Stomach (tissue), 19 donors: ENCODE measurements at places on chromosomes 16 and 17.

GRCh38 chr16:85093705-85094104 lies 18.6 kb downstream of the CIBAR2 start:
- no peak overlapping the region for H3K4me3 ChIP-seq
- H3K4me1 ChIP-seq = peaks cover 25% of the 10 kb centered on the region

DNA sequence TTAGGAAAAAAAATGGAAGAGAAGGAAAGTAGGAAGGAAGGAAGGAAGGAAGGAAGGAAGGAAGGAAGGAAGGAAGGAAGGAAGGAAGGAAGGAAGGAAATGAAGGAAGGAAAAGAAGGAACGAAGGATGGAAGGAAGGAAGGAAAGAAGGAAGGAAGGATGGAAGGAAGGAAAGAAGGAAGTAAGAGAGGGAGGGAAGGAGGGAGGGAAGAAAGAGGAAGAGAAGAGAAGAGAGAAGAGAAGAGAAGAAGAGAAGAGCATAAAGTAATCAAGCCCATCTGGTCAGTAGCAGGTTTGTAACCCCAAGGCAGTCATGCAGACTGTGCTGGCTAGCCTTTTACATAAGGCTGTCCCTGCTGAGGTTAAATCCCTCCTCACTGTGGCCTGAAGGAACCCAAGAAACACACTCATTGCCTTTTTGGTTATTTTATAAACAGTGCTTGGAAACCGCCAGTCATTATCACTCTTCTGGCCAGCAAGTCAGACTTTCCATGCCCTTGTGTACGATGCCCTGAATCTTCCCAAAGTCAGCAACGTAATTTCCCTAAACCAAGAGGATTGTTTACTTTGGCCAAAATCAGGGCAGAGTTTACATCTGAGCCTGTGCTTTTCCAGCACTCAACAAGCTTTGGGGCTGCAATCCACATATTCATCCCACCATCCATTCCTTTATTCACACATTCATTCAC lies 409.6 kb upstream of the MAF start:
- H3K27me3 ChIP-seq = no peaks in the 10 kb centered on the region
- DNase-seq = no peak
- no peak overlapping the region for H3K27ac ChIP-seq
- H3K4me1 ChIP-seq = peaks cover 7% of the 10 kb centered on the region

DNA sequence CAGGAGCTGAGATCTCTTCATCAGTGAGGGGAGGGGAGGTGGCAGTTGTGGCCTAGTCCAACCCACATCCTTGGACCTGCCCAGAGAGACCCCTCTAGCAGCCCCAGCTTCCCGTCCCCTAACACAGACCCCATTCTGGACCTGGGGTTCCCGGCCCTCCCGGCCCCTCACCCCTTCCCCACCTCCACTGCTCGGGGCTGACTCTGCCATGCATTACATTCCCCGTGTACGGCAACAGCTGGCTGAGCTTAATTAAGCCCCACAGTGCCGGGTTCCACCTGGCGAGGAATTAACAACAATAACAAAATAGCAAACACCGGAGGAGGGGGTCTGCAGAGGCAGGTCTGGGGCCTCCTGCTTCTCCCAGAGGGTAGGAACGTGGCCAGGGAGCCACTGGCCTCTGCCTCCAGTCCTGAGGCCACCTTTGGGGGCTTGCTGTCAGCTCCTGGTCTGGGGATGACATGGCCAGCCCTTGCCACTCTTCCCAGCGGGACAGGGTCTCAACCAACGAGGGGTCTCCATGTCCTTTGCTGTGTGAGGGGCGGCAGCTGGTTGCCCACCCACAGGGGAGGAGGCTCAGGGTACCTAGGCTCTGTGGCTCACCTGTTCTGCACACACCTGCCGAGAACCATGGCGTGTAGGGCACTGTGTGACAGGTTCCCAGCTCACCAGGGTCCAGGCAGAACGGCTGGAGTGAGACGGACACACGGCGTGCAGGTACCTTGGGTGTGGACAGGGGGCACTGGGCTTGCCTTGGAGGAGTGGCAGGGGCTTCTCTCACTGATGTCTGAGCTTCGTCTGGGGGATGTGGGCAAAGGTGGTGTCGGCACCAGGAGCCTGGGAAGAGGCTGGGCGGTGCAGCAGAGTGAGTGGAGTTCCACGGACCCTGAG lies 46.9 kb upstream of the CBFA2T3 start:
- H3K4me3 ChIP-seq = no peak overlapping the region
- H3K27me3 ChIP-seq = peaks cover 67% of the 10 kb centered on the region
- H3K4me1 ChIP-seq = no peaks in the 10 kb centered on the region
- H3K27ac ChIP-seq = no peak overlapping the region

DNA sequence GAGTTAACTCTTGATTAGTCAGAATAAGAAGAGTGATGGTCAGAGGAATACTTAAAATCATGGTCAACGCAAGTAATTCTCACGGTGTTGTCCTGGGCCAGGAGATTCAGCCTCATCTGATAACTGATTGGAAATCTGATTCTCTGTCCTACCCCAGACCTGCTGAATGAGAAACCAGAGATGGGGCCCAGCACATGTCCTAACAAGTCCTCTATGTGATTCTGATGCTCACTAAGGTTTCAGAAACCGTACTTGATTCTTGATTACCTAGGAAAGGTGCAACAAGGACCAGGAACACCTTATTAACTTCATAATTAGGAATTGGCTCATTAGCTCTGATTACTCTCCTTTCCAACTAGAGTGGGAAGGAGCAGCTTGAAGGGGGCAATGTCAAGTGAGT lies 44.5 kb downstream of the ANKFY1 start:
- no peaks in the 10 kb centered on the region for H3K27me3 ChIP-seq
- DNase-seq = no peak
- H3K27ac ChIP-seq = no peak overlapping the region
- no peak overlapping the region for H3K4me3 ChIP-seq
- H3K4me1 ChIP-seq = peaks cover 5% of the 10 kb centered on the region

DNA sequence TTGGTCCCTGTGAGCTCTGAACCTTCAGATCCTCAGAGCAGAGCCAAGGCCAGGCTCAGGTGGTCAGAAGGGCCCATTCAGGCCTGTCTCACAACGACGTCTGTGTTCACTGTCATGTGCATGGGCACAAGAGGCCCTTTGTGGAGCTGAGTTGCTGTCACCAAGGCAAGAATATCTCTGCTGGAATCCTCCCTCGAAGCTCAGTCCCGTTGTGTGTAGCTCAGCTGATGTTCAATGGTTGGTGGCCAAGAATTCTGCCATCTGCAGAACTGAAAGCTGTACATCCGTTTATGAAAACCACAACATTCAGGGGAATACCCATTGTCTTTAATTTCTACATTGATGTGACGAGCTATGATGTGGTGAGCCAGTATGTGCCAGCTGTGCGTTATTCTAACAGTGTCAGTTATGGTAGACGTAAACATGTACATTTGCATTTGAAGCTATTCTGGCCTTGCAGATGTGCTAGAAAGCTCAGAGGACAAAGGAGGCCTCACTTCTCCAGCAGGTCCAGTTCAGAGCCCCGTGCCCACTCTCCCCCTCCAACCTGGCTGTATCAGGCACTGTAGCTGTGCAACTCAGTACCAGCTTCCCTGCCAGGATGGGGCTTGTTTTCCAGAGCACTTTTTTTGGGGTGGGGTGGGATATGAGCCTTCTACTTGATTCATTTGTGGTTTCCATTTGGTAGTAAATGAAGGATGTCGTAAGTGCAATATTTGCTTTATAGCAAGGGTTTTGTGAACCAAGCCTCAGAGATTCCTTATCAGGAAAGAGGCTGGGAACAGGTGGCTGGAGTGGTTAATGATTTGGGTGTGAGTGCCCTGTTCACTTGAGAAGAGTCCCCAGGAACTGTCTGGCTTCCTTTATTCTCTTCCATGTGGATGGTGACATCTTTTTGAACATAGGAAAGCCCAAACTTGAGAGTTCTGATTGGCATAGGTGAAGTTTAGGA lies 56.1 kb downstream of the B9D1 start:
- H3K27me3 ChIP-seq = no peaks in the 10 kb centered on the region
- no peaks in the 10 kb centered on the region for H3K36me3 ChIP-seq
- peaks cover 62% of the 10 kb centered on the region for H3K4me1 ChIP-seq
- no peak overlapping the region for H3K4me3 ChIP-seq

DNA sequence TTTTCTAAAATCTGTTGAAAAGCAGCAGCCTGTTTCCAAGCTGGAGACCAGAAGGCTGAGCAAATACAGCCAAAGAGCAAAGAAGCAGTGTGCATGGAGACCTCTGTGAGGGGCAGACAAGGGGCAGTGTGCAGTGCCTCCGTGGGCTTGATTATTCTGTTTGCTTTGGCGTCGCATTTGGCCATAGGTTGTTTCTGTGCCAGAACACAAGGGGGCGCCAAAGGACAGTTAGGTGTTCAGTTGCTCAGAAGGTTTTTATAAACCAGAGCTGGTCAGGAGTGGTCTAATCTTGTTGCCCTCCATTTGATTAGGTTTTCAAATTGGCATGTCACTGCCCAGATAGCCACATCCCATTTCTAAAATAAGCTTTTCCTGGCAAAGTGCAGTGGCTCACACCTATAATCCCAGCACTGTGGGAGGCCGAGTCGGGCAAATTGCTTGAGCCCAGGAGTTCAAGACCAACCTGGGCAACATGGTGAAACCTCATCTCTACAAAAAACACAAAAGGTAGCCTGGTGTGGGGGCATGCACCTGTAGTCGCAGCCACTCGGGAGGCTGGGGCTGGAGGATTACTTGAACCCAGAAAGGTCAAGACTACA lies 10.6 kb downstream of the MYH3 start:
- no peak overlapping the region for H3K27ac ChIP-seq
- H3K4me1 ChIP-seq = no peaks in the 10 kb centered on the region
- peaks cover 8% of the 10 kb centered on the region for H3K36me3 ChIP-seq

GRCh38 chr17:79114458-79115301 lies 40.1 kb downstream of the ENGASE start:
- no peak overlapping the region for H3K4me3 ChIP-seq
- H3K4me1 ChIP-seq = peaks cover 17% of the 10 kb centered on the region
- H3K27ac ChIP-seq = no peak overlapping the region
- H3K36me3 ChIP-seq = no peaks in the 10 kb centered on the region

- no peak overlapping the region for H3K27ac ChIP-seq
- DNase-seq = no peak
- H3K36me3 ChIP-seq = peaks cover 100% of the 10 kb centered on the region
- no peaks in the 10 kb centered on the region for H3K4me1 ChIP-seq
- H3K27me3 ChIP-seq = no peaks in the 10 kb centered on the region
Observed at GRCh38 chr17:76088041-76088867, 9.3 kb downstream of the ZACN start.

- no peak for DNase-seq
- no peaks in the 10 kb centered on the region for H3K27me3 ChIP-seq
- H3K4me3 ChIP-seq = no peak overlapping the region
- peaks cover 9% of the 10 kb centered on the region for H3K4me1 ChIP-seq
Observed at GRCh38 chr17:75888484-75888883, 8.3 kb downstream of the TRIM65 start.

GRCh38 chr16:88570691-88571092 lies 489 bp downstream of the ZC3H18 start:
- H3K27me3 ChIP-seq = no peaks in the 10 kb centered on the region
- peak overlapping the region; percentile 96 for H3K27ac ChIP-seq
- no peak for DNase-seq
- H3K4me1 ChIP-seq = peaks cover 45% of the 10 kb centered on the region
- H3K36me3 ChIP-seq = peaks cover 34% of the 10 kb centered on the region

DNA sequence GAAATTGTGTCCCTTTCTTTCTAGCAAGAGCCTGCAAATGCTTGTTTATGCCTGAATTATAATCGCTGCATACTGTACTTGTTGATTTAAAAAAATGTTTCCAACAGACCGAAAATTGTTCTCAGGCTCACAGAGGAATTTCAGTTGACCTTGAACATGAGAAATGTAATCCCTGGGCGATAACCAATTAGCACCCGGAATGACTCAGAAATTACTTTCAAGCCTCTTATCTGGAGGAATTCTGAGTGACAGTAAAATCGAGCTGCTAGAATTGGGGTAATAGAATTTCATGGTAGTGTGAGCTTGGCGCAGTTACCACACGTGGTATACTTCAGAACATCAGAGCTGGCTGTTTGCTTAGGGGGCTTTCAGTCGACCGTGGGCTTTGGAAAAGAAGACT lies 139.1 kb upstream of the CACNG3 start:
- no peak overlapping the region for H3K4me3 ChIP-seq
- no peaks in the 10 kb centered on the region for H3K4me1 ChIP-seq
- H3K36me3 ChIP-seq = peaks cover 11% of the 10 kb centered on the region
- DNase-seq = no peak

- no peak overlapping the region for H3K4me3 ChIP-seq
- H3K27ac ChIP-seq = peak overlapping the region; percentile 66
- peaks cover 20% of the 10 kb centered on the region for H3K4me1 ChIP-seq
- DNase-seq = no peak
- no peaks in the 10 kb centered on the region for H3K27me3 ChIP-seq
- H3K36me3 ChIP-seq = no peaks in the 10 kb centered on the region
Observed at GRCh38 chr17:63983320-63983719, 10.6 kb upstream of the SCN4A start.

- H3K36me3 ChIP-seq = no peaks in the 10 kb centered on the region
- peaks cover 18% of the 10 kb centered on the region for H3K27me3 ChIP-seq
- no peak overlapping the region for H3K27ac ChIP-seq
Observed at GRCh38 chr16:31221357-31222160, 4.6 kb upstream of the PYDC1 start.
